AG04450 (cell line): ENCODE measurements at places on chromosomes 4 and X.

DNA sequence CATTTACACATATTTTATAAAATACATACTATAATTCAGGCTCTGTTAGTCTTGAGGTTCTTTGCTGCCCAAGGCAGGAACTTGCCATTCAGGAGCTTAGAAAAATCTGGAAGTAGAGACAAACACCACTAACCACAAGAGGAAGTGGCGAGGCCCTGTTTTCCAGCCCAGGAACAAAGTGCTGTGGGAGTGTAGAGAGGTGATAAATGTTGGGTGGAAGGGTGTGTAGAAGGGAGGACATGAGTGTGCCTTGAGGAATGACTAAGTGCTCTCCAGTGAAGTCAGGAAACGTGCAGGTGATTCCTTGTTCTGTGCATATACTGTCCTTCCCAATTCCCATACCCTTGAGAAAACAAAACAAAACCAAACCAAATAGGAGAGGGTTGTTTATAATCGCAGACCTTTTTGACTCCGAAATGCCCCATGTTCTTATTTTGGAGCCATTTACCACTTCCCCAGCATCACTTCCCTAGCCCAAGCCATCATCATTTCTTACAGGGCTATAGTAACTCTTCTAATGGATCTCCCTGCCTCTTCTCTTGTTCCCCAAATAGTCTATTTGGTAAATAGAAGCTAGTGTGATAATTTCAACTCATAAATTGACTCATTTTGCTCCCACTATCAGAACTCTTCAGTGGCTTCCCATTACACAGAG, 83.2 kb downstream of the GPAT3 start:
- DNase-seq, result no peak

- DNase-seq, result no peak
Measured at GRCh38 chr4:26474551-26474950, 15.7 kb downstream of the CCKAR start.

GRCh38 chr4:189060104-189060503, 880.6 kb upstream of the FRG1 start:
- DNase-seq, result no peak

DNA sequence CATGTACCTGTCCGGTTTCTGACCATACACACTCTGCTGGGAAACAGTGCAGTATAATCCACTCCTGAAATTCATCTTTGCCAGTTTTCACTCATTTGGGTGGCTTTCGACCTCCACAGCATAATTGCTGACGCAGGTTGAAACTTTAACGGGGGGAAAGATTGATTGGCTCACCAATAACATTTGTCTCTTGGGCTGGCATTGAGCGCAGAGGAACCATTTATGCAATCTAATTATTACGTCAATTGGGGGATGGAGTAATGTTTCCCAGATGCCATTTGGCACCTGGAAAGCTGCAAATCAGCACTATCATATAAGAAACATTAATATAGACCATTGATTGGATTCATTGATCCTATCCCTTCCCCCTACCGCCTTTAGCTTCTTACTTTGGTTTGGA, 24.1 kb upstream of the ARHGAP36 start:
- no peak for DNase-seq

DNA sequence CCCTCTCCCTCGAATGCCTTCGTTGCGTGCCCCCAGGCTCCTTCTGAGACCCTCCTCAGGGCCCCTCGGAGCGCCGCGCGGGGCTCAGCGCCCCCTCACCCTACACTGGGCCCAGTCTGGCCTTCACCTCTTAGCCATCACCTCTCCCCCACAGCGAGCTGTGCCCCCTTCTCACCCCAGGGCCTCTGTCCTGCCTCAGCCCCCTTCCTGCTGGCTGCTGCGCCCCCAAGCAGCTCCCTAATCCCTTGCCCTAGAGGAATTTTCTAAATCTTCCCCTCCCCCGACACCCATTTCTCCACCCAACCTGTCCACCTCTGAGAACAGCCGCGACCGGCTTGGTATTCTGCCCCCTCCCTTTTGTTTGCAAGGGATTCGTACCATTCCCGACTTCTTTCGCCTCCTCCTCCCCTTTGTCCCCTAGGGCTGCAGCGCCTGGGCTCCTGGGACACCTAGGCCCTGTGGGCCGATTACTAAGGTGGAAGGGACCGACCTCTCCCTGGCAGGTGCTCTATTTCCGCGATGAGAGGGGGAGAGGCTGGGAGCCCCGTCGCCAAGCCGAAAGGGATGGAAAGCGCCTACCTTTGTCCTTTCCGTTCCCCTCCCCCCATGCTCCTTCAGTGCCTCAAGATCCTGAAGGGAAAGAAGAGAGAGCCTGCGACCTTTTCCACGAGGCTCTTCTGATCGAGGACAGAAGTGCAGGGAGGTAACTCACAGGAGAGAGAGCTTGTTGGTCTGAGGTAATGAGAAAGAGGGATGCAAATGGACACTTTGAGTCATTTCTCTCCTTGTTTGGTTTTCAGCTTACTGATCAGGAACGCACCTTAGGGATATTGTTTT, 10.9 kb downstream of the DLG3 start:
- DNase-seq, result no peak

DNA sequence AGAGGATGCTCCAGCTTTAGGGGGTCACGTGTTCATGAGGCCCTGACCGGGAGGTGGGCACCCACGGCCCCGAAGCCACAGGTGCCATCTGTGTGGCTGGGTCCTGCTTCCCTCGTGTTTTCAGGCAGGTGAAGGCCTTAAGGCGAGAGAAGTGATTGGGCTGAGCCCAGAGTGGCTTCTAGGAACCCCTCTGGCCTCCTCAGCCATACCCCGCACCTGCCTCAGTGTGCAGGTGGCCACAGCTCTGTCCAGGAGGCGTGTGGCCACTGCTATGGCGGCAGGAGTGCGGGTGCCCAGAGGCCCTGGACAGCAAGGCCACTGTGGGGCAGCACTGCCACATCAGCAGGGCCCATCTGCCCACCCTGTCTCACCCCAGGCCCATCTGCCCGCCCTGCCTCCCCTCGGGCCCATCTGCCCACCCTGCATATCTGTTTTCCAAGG, 25.0 kb downstream of the NKX1-1 start:
- DNase-seq, result no peak

GRCh38 chr4:99276417-99276816, 14.4 kb downstream of the ADH1A start:
- no peak for DNase-seq

DNA sequence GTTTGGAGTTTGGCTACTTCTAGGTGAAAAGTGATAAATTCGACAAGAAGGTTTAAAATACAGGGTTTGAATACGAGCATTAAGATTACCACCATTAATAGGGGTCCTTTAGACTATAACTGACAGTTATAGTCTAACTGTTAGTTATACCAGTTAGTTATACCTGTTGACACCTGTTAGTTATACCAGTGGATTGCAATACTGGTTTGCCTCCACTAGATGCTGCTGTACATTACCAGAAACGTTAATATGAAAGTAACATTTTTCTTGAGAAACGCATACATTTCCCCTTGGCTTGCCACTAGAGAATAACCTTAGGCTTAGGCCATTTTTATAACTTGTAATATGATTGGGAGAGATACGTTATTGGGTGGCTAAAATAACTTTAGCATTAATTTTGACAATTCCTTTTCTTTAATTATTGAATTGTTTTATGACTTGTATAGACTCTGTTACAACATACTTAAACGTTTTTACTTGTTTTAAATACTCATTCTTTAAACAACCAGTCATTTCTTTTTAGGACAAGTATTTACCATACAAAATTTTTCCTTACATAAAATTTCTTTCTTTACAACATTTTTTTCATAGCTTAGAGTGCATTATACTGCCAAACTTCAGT, 911.2 kb downstream of the FSTL5 start:
- DNase-seq, result no peak

DNA sequence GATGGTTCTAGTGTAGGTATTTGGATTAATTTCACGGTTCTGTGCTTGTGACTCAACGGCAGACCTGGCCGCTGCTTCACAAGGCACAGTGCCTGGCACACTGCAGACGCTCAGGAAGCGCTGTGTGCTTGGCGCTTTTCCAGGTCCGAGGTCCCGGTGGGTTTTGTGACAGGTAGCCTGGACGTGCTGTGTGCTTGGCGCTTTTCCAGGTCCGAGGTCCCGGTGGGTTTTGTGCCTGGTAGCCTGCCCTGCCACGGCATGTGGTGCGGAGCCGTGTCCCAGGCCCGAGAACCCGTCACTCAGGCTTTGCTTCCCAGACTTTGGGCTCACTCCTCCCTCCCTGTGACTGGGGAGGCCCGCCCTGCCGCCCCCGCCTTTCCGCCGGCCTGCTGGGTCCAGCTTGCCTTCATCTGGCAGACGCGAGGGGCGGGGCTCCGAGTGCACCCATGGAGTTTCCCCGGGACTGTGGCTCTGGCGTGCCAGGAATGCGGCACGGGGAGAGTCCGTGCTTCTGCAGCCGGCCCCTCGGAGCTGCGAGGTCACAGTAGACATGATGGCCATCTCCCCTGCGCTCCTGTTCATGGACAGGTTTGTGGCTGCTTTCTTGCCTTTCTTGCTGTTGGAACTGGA, 44.2 kb downstream of the TBC1D14 start:
- peak; percentile 51 for DNase-seq

- DNase-seq, result no peak
Measured at GRCh38 chr4:18930487-18930886, 908.9 kb upstream of the LCORL start.

DNA sequence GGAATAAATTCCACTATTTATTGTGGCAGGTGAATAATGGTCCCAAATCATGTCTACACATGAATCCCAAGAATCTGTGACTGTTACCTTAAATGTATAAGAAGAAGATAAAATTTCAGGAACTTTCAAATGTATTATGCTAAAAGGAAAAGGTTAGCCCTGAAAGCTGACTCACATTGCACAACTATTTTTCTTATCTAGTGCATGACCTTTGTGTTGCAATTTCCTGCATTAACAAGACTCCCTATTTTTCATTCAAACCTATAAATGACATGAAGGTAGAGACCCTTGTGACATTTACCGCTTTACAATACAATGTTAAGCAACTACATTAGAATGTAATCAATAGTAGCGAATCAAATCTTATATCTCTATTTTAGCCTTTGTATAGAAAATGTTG, 36.7 kb downstream of the UBQLN2 start:
- DNase-seq, result no peak

DNA sequence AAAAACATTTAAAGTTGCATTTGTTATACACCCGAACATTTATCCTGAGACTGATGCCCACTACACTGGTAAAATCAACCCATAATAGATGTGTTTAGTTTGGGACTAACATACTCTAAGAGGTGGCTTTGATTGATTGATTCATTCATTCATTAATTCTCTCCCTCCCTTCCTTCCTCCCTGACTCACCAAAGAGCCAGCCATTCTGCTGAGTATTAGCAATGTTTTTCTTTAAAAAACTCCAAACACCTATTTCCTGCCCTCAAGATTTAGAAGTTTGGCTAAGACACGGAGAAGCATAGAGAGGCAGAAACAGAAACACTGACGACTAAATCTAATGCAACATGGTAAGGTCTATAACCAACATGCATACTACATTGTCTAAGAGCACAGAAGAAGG, 88.9 kb downstream of the RASL11B start:
- no peak for DNase-seq

- no peak for DNase-seq
Measured at GRCh38 chrX:140697618-140698017, 11.9 kb upstream of the LINC00632 start.

- no peak for DNase-seq
Measured at GRCh38 chr4:634599-634985, 9.2 kb downstream of the PDE6B start.

- no peak for DNase-seq
Measured at GRCh38 chrX:123771449-123772064, 38.7 kb upstream of the THOC2 start.

- no peak for DNase-seq
Measured at GRCh38 chrX:14776901-14777300, 96.0 kb downstream of the FANCB start.

- DNase-seq, result no peak
Measured at GRCh38 chr4:167232805-167233684, 1.2 kb downstream of the SPOCK3 start.

GRCh38 chr4:128830906-128831503, 21.5 kb downstream of the JADE1 start:
- no peak for DNase-seq

DNA sequence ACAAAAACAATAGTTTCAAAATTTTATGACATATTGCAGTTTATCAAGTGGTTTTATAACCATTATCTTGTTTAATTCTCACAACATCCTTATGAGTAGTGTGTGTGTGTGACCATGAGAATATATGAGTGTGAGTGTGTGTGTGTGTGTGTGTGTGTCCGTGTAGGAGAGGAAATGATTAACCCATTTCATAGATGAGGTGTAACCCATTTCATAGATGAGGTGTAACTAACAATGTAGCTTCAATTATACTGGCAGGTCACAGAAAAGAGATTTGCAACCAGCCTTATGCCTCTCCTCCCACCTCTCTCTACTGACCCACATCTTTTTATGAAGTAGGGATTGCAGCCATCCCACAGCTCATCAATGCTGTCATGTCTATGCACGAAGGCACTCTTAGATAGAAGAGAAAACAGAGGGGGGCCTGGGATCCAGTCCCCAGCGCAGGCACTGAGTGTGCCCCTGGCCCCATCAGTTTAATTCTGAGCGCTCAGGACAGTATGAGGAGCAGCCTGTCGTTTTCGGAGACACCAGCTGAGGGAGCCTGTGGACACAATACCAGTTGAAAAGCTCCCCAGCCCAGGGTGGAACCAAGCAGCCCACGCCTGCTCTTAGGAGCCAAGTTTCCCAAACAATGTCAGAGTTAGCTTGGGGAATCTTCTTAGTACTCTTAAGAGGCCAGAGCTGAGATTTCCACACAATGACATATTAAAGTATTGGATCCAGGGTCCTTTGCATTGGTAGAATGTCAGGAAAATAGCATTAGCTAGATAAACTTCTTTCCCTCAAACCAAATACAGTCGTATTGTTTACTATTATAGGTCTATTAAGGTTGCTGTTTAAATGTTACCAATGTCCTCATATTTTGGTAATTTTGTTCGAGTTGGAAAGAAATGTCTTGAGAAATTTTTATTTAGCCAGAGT, 88.6 kb downstream of the PALLD start:
- DNase-seq, result peak; percentile 52

DNA sequence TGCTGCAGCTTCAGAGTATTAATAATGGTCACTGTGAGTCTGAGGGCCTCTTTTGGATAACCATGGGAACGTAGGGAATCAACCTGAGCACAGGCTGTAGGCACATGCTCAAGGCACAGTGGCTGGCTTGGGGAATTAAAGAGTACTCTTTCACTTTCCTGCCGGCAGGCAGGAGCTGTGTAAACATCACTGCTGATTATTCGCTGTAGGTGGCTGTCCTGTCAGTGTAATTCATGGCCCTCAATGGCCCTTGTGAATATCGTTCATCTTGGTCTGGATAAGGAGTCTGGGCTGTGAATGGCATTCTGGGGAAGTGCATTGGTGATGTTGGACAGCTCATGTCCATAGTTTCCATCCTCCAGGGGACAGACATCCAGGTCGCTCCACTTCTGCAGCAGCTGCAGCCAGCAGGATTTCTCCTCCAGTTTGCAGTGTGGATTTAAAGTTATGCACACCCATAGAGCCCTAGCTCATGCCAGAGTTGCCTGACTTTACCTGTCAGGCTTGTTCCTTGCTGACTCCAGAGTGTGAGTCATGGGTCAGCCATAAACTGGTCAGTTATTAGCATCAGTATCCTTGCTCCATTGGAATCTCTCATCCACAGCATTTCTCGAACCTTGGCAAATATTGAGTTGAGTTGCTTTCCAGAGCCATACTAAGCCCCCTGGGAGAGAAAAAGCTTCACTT, 43.0 kb downstream of the C4orf33 start:
- no peak for DNase-seq

- no peak for DNase-seq
Measured at GRCh38 chr4:158169931-158170690, 2.7 kb downstream of the GASK1B start.
